ENCODE measurements at places on chromosomes 13 and 19.

DNA sequence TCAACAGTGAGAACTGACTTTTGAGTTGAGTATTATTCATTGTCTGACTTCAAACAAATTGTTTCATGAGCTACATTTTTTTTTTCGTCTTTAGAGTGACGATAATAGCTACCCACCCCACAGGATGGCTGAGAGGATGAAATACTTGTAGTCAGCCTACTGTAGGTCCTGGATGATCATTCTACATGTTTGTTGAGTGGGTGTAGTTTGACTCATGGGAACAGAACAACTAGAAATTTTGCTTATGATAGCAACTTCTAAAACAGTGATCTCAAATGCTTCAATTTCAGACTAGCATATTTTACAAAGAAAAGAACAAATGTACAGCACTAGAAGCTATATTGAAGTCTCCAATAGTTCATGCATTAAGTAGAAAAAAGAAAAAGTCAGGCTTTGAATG lies 651.8 kb downstream of the PCDH9 start:
- no peak for DNase-seq

- DNase-seq, result peak; percentile 39
Measured at GRCh38 chr13:112873851-112874750, 94.9 kb upstream of the MCF2L start.

GRCh38 chr13:88223958-88224357 lies 552.8 kb downstream of the SLITRK5 start:
- DNase-seq, result no peak

GRCh38 chr19:8512115-8512967 lies 1.6 kb downstream of the ZNF414 start:
- DNase-seq, result no peak

DNA sequence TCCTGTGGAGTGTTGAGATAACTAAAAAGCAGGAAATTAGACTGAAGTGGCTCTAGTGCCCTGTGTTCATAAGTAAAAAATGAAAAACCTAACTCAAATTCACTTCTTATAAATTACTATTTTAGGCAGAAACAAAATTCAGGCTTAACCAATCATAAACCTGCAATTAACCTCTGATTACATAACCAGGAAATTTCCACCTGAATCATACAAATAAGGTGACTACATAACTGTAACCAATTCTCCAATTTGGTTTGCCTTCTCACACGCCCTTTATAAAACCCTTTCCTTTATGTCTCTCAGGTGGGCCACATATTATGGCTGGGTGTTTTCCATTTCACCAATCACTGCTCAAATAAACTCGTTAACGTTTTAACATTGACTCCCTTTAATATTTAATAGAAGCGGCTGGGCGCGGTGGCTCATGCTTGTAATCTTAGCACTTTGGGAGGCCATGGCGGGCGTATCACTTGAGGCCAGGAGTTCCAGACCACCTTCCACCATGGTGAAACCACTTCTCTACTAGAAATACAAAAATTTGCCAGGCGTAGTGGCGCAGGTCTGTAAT lies 22.9 kb upstream of the ZNF724 start:
- DNase-seq, result no peak

DNA sequence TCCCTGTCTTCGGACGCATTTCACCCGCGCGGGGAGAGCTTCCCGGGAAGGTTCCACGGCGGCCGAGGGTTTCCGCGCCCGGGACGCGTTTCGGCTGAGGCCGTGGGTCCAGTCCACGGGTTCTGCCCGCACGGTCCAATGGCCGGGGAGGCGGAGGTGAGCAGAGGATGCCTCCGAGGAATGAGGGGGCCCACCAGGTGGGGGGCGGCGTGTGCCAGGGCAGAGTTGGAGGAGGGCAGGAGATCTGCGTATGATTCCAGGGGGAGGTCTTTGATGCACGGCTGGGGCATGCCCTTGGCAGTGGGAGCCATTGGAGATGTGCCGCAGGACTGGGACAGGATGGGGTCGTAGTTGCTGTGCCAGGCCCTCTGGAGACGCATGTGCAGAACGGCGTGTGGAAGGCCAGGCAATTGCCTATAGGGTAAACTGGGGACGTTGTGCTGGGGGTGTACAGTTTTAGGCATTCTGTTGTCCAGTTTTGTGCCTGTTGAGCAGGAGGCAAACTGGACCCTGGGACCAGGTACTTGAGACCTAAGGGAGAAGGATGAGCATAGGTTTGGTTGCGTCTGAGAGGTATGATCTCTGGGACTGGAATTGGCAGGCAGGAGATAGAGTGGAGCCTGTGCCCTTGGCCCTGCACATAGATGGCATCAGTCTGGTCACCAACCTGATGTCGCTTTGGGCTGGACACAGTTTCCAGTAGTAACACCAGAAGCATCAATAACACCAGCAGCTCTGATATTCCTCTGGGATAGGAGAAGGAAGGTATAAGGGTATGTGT lies 751 bp downstream of the ZNF584 start:
- DNase-seq, result no peak

DNA sequence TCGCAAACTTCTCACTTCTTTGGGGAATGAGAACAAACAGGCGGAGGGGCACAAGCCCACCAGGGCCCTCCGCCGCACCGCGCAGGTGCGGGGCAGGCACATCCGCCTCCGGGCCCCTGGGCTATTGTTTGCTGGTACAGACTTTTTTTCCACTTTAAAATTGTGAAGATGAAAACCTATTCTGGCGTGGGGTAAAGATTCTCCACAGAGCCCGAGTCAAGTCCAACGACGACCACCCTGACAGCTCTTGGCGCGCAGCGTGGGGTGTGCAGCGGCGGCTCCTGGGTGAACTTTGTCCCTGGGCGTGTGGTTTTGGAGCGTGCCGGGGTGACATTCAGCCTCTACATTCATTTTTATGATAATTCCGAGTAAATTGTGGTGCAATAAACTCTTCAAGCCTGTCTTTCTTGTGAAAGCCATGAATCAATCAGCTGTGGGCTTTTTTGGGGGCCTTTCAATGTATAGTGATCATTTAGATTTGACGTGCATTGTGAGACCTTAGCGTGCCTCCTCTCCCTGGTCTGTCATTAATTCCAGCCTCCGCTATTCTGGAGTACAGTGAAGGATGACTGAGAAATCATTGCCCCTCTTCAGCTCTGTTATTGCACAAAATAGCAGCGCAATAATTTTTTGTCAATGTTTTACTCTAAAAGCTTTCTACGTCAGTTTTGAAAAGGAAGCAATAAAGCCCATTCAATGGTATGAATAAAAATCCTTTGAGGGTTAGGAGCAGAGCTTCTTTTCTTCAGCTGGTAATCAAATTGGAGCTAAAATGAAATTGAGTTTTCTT lies 90.0 kb downstream of the TEX29 start:
- no peak for DNase-seq

DNA sequence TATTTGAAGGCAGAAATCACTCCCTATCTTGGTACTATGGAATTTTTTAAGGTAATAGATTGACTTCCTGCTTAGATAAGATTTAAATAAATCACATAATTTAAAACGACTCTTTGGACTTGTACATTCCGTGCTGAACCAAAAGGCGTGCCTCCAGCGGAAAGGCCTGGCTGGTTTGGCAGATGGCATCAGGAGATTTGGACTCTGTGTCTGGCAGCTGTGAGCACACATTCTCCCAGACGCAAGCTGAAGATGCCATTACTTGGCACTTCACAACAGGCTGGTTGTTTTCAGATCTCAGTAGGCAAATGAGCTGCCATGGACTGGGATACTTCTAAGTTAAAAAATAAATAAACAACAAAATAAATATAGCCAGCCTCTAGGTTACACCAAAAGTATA lies 104.5 kb upstream of the SLC15A1 start:
- DNase-seq, result no peak

DNA sequence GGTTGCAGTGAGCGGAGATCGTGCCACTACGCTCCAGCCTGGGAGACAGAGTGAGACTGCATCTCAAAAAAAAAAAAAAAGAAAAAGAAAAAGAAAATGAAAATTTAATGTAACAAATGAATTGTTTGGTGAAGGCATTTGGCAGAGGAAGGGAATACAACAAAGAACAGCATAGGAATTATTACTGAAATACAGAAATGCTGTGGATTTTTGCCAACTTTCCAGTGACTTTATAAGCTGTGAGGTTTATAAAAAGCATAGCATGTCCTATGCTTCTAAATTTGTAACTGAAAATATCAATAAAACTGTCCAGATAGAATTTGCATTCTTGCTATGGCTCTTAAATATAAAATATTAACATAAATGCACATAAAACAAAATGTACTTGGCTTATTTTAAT lies 112.9 kb upstream of the IRS2 start:
- DNase-seq, result no peak

- no peak for DNase-seq
Measured at GRCh38 chr13:48006396-48006795, 5.3 kb upstream of the SUCLA2 start.

- no peak for DNase-seq
Measured at GRCh38 chr19:21707065-21707464, 60.3 kb downstream of the ZNF100 start.

GRCh38 chr13:43652760-43653159 lies 134.0 kb downstream of the ENOX1 start:
- no peak for DNase-seq

- DNase-seq, result no peak
Measured at GRCh38 chr13:30006246-30006645, 155.8 kb upstream of the UBL3 start.

DNA sequence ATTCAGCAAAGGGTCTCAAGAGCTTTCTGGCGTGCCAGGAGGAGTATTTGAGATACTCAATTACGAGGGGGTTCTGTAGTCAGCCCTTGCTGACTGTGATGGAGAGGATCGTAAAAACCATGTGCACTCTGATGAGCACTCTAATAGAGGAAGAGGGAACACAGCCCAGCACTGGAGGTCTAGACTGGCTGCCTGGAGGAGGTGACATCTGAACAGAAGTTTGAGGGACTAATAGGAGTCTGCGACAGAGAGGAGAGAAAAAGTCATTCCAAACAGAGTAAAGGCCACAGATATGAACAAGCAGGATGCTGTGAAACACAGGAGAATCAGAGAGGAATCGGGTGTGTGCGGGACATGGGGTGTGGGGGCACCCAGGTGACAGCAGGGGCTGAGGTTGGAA lies 79.4 kb downstream of the DPF1 start:
- no peak for DNase-seq

DNA sequence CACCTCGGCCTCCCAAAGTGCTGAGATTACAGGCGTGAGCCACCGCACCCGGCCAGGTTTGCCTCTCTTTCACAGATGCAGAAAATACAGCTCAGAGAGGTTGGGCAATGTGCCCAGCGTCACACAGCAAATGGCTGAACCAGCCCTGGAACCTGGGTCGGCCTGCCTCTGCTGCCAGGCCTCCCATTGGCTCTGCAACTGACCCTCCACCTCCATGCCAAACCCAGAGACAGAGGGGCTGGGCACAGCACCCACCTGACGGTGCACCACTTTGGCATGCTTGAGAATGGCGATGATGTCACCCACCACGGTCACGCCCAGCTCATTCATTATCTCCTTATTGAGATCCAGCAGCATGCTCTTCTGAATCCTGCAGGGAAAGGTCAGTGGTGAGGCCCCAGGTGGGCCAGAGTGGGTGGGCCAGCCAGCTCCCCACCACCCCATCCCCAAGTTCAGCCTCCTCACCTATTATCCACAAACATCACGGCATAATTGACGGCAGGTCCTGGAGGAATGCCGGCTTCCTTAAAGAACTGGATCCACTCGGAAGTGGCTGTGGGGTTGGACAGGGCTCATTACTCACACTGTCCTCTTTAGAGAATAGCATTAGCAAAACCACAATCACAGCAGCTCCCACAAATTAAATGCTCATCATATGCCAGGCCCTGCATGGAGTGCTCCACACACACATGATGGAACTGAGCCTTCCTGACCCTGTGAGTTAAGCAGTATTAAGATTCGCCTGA lies 12.2 kb downstream of the C19orf47 start:
- no peak for DNase-seq

DNA sequence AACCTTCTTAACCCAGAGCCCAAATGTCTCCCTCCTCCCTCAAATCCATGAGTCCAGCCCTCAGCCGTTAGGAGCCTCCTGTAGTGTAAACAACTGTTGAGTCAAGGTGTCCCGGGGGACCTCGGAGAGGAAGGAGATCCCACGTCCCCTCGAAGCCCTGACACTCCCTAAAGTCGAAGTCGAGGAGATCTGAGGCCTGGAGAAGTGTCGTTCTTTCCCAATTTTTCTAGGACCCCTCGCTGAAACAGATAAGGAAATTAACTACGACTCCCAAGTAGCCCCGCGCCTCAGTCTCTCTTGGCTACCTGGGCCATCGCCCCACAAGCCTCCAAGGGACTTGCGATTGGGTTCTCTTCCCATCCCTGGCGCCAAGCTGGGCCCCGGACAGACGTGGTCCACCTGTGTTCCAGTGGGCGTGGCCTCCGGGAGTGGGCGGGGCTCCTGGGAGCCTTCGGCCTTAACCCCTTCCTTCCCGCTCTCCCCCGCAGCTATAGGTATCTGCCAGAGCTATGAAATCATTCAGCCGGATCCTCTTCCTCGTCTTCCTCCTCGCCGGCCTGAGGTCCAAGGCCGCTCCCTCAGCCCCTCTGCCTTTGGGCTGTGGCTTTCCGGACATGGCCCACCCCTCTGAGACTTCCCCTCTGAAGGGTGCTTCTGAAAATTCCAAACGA lies 869 bp downstream of the GFY start:
- DNase-seq, result no peak

GRCh38 chr13:27120811-27121210 lies 50.8 kb downstream of the USP12 start:
- no peak for DNase-seq

GRCh38 chr19:58558623-58559274 lies 338 bp upstream of the UBE2M start:
- DNase-seq, result peak; percentile 97

DNA sequence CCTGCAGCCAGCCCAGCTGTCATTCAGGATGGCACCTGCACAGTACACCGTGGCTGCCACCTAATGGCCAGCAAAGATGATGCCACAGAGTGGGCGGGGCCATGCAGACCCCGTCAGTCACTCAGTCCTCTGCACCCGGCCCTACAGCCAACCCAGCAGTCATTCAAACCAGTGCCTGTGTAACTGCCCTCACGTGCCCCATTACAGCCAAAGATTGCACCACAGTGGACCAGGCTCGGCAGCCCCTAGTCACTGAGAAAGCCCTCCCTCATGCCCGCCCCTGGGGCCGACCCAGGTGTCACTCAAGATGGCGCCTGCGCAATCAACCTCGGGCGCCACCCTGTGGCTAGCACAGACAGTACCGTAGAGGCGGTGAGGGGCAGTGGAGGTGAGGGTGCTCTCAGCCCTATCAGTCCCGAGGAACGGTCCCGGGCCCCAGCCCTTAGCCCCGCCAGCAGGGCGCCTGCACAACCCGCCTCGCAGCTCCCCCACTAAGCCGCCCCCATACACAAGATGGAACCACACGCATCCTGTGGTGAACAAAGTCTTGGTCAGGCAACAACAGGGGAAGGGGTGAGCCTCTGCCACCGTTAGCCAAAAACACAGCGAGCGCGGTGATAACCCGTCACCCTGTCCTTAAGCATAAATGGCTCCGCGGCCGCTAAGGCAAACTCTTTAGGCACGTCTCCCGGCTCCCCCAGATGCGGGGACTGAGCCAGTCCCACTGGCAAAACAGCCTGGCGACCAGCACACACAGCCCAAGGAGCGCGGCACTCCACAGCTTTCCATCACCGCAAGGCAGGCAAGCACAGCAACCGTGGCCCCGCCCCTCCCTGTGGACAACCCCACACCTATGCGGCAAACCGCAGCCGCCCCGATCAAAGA lies 2.3 kb downstream of the PEG3 start:
- DNase-seq, result no peak

- DNase-seq, result no peak
Measured at GRCh38 chr19:41910992-41911888, 17.0 kb downstream of the ERFL start.

All from smooth muscle cell of the brain vasculature (primary cell).